Activated CD4-positive, alpha-beta T cell treated with anti-CD3 and anti-CD28 coated beads for 36 hours (primary cell): ENCODE measurements at places on chromosomes 12 and 14. TPM values are rescaled to one million over a fixed set of nuclear protein-coding genes. Genes with fewer than 3 reads are reported as not detected.

The FAM186B gene
- 0.05 TPM for total RNA-seq

The RGS6 gene
- 0.39 TPM for total RNA-seq

The E2F7 gene
- total RNA-seq = 6.0 TPM

The DTD2 gene
- 17.5 TPM for total RNA-seq

The EEA1 gene
- total RNA-seq = 20.2 TPM

The RD3L gene
- not detected for total RNA-seq

The PTGER2 gene
- 2.4 TPM for total RNA-seq

The ABCB9 gene
- 6.3 TPM for total RNA-seq

The RHEBL1 gene
- 13.3 TPM for total RNA-seq

The CNTN1 gene
- not detected for total RNA-seq

The ADAM20 gene
- total RNA-seq = 0.23 TPM

The PPP1R36 gene
- total RNA-seq = not detected

The RNU4-1 gene
- 1,150 TPM for total RNA-seq

The BLTP3B gene
- total RNA-seq = 48.7 TPM

The IL31 gene
- 4.0 TPM for total RNA-seq

The KRT77 gene
- total RNA-seq = not detected

The TAC3 gene
- 0.37 TPM for total RNA-seq

The IL26 gene
- total RNA-seq = 0.56 TPM

The APPL2 gene
- 13.9 TPM for total RNA-seq

The SALL2 gene
- total RNA-seq = 5.5 TPM

The MDGA2 gene
- total RNA-seq = not detected

The ANO2 gene
- total RNA-seq = not detected

The OTX2 gene
- total RNA-seq = not detected

The BHLHE41 gene
- not detected for total RNA-seq

The RASAL1 gene
- total RNA-seq = 9.0 TPM

The CCDC196 gene
- not detected for total RNA-seq

The STON2 gene
- total RNA-seq = 0.19 TPM

The EML5 gene
- 8.1 TPM for total RNA-seq

The TMEM229B gene
- 1.5 TPM for total RNA-seq

The FSCB gene
- not detected for total RNA-seq

The PGF gene
- not detected for total RNA-seq

The KRT3 gene
- total RNA-seq = not detected

The PLA2G1B gene
- not detected for total RNA-seq

The HOXC5 gene
- not detected for total RNA-seq

The OR6C2 gene
- total RNA-seq = not detected

The FKBP3 gene
- 70.5 TPM for total RNA-seq

The KRT6C gene
- not detected for total RNA-seq

The KLRB1 gene
- 0.40 TPM for total RNA-seq

The TAS2R31 gene
- 0.44 TPM for total RNA-seq

The ADCY4 gene
- total RNA-seq = 1.4 TPM
